ENCODE measurements at places on chromosomes 7 and 10. TPM values are rescaled to one million over a fixed set of nuclear protein-coding genes. Genes with fewer than 3 reads are reported as not detected.

DNA sequence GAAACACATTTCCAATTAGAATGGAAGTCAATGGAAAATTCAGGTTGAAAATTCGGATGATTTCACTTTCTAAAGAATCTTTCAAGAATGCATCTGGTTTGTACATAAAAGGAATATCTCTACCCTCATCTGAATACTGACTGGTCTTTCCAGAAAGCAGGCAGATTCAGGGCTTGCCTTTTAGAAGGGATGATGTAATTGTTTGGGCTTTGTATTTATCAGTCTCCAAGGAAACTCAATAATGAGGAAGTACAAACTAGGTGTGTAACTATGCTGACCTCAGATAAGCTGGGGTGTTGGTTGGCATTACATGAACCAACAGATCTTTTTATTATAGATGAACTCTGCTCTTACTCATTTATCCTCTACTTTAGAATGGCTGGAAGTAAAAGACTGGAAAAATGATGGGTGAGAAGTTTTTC is 24.1 kb downstream of the PDLIM1 start:
- H3K4me1 ChIP-seq, result no peaks in the 10 kb centered on the region
- H3K27me3 ChIP-seq, result no peaks in the 10 kb centered on the region
- H3K4me3 ChIP-seq, result no peak overlapping the region
- peaks cover 7% of the 10 kb centered on the region for H3K36me3 ChIP-seq

DNA sequence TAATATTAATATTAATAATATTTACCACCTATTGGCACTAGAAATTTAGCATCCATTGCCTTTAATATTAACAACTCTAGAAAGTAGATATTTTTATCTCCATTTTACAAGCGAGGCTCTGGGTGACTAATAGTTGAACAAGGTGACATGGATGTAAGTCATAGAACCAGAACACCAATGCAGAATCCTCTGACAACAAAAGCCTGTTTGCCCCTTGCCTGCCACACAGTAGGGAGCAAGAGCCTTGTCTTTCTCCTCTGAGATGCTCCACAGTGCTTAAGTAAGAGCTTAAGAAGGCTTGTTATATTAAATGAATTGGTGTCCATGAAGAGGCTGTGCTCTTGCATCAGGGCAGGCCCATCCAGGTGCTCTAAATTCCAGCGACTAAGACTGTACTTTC is 51.2 kb upstream of the LBX1 start:
- no peak overlapping the region for H3K4me3 ChIP-seq
- H3K4me1 ChIP-seq, result no peaks in the 10 kb centered on the region
- no peaks in the 10 kb centered on the region for H3K36me3 ChIP-seq
- DNase-seq, result no peak
- H3K27me3 ChIP-seq, result peaks cover 25% of the 10 kb centered on the region

- H3K36me3 ChIP-seq, result no peaks in the 10 kb centered on the region
- no peak for DNase-seq
- no peaks in the 10 kb centered on the region for H3K27me3 ChIP-seq
- H3K4me1 ChIP-seq, result peaks cover 6% of the 10 kb centered on the region
Measured at GRCh38 chr7:151198945-151199848, 11.1 kb downstream of the H2BK1 start.

DNA sequence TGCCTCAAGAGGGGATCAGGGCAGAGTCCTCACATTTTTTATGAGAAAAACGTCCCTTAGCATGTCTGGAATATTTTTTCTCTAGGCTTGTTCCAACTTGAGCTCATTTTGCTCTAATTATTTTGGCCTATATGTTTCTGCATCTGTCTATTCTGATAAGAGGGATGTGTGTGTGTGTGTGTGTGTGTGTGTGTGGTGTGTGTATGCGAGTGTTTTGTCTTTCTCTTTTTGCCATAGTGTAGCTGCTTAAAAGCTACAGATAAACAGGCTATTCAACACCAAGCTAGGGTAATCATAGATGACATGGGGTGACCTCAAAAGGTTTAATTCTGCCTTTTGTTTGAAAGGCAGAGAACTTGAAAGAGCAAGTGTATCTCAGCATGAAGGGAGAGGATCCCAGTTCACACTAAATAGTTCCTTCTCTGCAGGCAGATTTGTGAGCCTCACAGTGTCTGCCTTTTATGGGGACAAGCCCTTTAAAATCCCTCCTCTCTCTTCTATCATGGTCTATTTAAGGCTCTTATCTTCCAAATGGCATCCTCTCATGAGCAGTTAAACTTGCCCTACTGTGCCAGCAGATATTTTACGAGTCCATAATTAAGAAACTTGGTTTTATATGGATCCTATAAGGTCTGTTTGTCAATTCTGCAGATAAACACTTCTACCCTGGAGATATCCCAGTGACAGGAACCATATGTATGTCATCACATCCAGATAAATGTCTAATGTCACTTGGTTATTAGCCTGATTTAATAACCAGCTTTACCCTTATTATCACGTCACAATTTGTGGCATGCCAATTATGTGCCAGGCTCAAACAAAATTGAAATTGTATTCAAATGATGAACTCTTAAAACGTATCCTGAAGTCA is 202.9 kb upstream of the MTPN start:
- H3K27ac ChIP-seq, result no peak overlapping the region
- no peaks in the 10 kb centered on the region for H3K4me1 ChIP-seq
- no peaks in the 10 kb centered on the region for H3K36me3 ChIP-seq
- no peak for DNase-seq

DNA sequence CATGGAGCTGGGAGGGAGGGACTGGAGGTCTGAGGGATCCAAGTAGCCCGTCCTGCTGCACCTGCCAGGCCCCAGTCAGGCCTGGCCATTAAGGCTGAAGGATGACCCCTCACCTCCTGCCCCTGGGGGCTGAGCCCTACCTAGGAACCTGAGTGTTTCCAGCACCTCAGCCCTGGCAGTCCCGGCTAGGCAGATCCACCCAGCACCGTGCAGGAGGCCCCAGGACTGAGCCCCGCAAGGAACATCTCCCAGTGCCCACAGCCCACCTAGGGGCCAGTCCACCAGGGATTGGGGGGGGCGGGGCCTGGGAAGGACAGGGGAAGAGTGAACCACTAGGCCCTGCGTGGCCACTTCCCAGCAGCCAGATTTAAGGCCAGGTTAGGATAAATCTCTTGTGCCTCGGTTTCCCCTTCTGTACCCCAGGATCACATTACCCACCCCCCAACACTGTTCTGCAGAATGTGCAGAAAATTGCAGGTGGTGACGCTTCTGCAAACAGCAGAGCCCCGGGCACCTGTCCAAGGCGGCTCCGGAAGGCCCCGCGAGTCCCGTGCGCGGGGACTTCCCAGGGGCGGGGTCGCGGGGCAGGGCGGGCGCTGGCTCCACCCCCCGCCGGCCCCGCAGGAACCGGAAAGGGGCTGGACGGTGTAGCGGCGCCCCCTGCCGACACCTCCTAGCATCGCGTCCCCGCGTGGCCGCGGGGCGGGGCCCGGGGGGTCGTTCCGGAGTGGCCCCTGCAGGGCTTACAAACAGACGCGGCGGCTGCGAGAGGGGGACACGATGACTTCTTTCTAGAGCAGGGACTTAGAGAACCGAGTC is 55.9 kb downstream of the PWWP2B start:
- peaks cover 43% of the 10 kb centered on the region for H3K4me1 ChIP-seq
- DNase-seq, result peak; percentile 91
- no peaks in the 10 kb centered on the region for H3K27me3 ChIP-seq
- H3K27ac ChIP-seq, result peak overlapping the region; percentile 63
- no peak overlapping the region for H3K4me3 ChIP-seq

DNA sequence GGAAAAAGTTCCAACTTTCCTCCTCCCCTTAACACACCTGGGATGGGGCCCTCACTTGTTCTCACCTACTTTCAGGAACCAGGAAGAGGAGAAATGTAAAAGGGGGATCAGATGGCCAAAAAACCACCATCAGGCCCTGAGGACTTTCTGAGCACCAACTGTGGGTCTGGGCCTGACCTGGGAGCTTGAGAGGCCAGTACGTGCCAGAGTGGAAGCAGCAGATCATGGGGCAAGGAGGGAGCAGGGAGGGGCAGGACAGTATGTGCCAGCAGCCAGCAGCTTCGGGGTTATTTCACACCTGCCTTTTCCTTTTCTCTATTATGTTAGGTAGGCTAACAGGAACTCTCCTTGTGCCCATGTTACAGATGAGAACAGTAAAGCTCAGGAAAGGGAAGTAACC is 118.8 kb upstream of the UNC5B start:
- H3K36me3 ChIP-seq, result no peaks in the 10 kb centered on the region
- H3K27ac ChIP-seq, result no peak overlapping the region
- H3K4me3 ChIP-seq, result no peak overlapping the region
- DNase-seq, result no peak
- H3K27me3 ChIP-seq, result peaks cover 8% of the 10 kb centered on the region
- H3K4me1 ChIP-seq, result no peaks in the 10 kb centered on the region

DNA sequence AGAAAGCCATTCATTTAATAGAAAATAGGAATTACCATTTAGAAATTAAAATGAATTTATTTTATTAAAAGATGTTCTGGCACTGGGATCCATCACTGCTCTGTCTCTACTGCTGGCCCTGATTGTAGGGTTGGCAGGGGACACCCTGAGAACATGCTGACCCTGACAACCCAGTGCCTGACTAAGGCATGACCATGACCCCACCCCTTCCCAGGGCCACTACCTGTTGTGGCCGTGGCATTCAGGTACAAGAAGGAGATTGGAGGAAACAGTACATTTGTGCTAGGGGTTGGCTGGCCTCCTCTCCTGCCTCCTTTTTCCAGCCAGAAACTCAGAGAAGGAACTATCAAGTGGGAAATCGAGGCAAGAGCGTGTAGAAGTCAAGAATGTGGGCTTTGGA is 197.0 kb upstream of the ZMIZ1 start:
- DNase-seq, result no peak
- H3K4me1 ChIP-seq, result no peaks in the 10 kb centered on the region
- H3K27ac ChIP-seq, result no peak overlapping the region

HPSE2 gene
- total RNA-seq, result not detected

PPP1R17 gene
- total RNA-seq, result not detected

COL13A1 gene
- 10.3 TPM for total RNA-seq

Measured in natural killer cell (primary cell).